Mucosa of gallbladder (tissue), 1 donor: ENCODE measurements at places on chromosomes 6 and 20. TPM values are rescaled to one million over a fixed set of nuclear protein-coding genes. Genes with fewer than 3 reads are reported as not detected.

GRCh38 chr6:73784726-73785505 is 88.9 kb downstream of the CD109 start:
- no peak for DNase-seq

- DNase-seq = no peak
These were observed 686 bp downstream of the TMEM170B start for GRCh38 chr6:11538052-11538818.

The SLPI gene
- total RNA-seq = 548 TPM

The PREX1 gene
- total RNA-seq = 29.8 TPM

DNA sequence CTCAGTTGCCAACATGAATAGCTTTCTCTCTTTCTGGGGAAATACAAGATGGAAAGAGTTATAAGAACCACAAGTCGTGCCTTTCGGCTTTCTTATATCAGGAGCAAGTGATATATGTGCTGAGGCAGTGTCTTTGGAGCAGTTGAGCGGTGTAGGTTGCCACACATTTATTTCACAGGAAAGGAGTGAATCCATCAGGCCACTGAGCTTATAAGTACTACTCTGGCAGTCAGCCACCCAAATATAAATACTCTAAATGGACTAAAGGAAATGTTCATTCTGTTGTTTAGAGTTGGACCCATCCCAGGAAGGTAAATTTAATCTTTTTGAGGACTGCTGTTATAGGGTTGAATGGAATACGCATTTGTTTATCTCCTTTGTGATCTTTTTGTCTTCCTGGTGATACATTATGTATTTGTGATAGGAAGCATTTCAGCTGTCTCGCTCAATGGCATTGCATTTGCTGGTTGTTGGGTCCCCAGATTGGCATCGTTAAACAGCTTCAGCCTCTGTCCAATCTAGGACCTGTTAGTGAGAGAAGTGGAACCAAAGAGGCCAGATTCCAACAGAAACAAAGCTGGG is 139.7 kb downstream of the SOBP start:
- DNase-seq = no peak

The PLEKHG1 gene
- 24.5 TPM for total RNA-seq

DNA sequence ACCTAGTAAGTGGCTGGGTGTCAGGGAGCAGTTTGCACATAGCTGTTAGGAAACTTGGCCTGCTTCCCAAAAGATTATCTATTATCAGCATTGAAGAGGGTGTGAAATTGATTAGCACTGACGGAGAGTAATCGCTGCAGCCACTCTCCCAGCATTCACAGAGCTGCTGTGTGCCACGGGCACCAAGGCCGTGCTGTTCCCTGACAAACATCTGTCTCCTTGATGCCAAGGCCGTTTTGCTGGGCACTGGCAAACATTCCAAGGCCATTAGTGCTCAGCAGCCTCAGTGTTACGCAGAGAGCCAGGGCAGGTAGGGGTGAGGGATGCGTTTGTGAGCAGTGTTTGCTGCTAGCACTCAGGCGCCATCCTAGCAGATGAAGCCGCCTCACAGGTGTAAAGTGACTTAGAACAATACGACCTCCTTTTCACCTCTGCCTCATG is 57.7 kb upstream of the VSTM2L start:
- peak; percentile 37 for DNase-seq

- no peak for DNase-seq
These were observed 32.2 kb downstream of the ARHGAP18 start for GRCh38 chr6:129677620-129678325.

The TPD52L1 gene
- total RNA-seq = 71.3 TPM

The HSPA1L gene
- total RNA-seq = 2.8 TPM

The PREP gene
- 22.1 TPM for total RNA-seq

The ATP9A gene
- total RNA-seq = 49.5 TPM

The MYLK2 gene
- not detected for total RNA-seq

The NCOA7 gene
- 41.9 TPM for total RNA-seq

- peak; percentile 13 for DNase-seq
These were observed 120.7 kb downstream of the MTFR2 start for GRCh38 chr6:136129365-136129764.

GRCh38 chr6:38695227-38695900 is 7.6 kb downstream of the GLO1 start:
- no peak for DNase-seq

DNA sequence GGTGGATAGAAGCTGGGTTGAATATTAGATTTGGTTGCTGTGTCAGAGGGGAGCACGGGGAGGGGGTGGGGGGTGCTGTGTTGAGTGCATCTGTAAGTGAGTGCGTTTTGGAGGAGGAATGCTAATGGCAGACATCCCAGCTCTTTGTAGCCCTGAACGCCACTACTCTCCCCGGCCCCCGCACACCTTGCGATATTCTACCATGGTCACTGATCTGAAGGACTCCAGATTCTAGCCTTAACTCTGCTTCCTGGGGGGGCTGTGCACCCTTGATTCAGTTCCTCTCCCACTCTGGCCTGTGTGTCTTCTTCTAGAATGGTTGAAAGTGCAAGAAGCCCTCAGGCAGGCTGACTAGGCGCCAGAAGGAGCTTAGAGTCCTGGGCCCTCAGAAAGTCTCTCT is 7.1 kb downstream of the GLP1R start:
- DNase-seq = no peak

DNA sequence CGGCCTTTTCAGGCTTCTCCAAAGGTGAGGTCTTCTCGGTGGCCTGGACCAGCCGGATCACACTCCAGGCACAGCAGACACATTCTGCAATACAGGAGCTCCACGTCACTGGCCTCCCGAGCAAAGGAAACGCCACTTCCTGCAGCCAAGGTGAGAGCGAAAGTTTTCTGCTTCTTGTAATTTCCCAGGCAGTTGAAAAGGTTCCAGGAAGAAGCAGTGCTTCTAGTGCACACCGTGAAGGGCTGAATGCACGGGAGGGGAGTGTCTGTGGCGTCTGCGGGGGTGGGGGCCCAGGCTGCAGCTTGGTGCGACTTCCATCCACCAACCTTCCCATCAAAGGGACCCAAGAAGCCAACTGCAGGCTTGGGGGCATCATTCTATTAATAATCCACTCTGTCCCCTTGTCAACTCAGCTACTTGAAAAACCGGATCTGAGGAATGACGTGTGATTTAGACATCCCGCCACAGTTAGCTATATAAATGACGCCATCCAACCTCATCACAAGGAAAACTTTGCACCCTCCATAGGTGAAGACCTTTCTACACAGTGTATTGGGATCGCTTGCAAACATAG is 61.1 kb downstream of the NFATC2 start:
- DNase-seq = no peak

The WFDC5 gene
- not detected for total RNA-seq

DNA sequence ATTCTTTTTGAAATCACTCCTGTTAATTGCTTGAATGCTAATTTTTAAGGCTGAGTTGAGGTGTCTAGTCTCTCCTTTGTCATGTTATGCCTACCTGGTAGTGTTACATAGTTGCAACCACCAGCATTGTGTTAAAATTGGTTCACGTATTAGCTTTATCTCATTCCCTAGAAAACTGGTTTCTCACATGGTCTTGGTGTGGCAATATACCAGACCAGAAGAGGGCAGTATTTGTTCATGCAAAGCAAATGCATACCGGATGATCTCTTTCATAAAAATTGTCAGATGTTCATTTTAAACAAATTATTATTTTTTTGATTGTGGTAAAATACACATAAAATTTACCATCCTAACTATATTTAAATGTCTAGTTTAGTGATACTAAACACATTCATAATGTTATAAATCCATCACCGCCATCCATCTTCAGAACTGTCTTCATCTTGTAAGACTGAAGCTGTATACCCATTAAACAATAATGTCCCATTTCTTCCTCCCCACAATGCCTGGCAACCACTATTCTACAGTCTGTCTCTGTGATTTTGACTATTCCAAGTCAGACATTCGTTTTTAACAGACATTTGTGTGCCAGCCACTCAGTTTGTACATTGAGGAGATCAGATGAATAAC is 92.8 kb downstream of the ATRN start:
- DNase-seq = peak; percentile 15

GRCh38 chr6:72554761-72555221 is 67.1 kb upstream of the KCNQ5 start:
- no peak for DNase-seq

The HTR1E gene
- total RNA-seq = 0.17 TPM

The HM13 gene
- total RNA-seq = 204 TPM

DNA sequence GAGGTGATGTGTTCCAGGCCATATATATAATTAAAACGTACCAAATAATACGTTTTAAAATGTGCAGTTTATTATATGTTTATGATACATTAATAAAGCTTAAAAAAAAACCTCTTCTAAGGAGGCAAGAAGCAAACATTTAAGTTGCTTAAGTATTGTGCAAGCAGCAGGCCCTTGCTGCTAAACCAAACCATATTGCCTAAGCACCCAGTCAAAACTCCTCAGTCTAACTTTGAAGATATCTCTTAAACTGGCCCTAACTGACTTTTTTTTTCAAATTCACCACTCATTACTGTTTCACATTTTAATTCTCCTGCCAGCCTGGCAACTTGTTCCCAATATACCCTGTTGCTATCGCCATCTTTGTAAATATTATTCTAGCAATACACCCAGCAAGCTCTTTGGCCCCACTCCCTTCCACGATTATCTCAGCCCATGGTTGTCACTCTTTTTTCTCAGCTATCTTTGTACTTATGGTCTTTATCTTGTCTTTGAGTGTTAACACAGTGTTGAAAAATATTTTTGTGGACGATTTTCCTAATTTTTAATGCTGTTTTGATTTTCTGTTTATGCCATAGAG is 60.9 kb downstream of the C6orf58 start:
- DNase-seq = no peak

The TUBB2B gene
- total RNA-seq = 24.5 TPM

GRCh38 chr6:111722179-111722731 is 116.6 kb upstream of the TRAF3IP2 start:
- no peak for DNase-seq

- DNase-seq = no peak
These were observed 135.9 kb upstream of the SOX4 start for GRCh38 chr6:21457647-21458046.

DNA sequence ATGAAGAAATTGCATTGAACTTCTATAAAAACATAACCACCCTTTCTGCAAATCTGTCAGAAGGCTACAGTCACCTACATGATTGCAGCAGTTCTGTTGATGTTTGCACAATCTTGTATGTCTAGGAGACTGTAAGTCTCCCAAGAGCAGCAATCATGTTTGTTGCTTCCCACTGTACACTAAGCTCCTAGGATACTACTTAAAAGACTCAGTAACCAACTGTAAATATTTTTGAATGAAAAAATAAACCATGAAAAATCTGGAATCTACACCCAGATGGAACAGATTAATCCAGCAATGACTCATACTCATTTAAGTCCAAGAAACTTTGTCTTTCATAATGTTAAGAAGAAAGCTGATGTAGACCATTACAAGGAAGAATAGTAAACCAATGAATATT is 168.5 kb upstream of the ATXN1 start:
- no peak for DNase-seq

GRCh38 chr20:58575776-58576602 is 60.8 kb upstream of the APCDD1L start:
- no peak for DNase-seq

The AVP gene
- total RNA-seq = not detected

The SULF2 gene
- 74.8 TPM for total RNA-seq

The ADGRB3 gene
- 2.0 TPM for total RNA-seq

- DNase-seq = no peak
These were observed 31.2 kb downstream of the TNFRSF21 start for GRCh38 chr6:47278545-47278944.

DNA sequence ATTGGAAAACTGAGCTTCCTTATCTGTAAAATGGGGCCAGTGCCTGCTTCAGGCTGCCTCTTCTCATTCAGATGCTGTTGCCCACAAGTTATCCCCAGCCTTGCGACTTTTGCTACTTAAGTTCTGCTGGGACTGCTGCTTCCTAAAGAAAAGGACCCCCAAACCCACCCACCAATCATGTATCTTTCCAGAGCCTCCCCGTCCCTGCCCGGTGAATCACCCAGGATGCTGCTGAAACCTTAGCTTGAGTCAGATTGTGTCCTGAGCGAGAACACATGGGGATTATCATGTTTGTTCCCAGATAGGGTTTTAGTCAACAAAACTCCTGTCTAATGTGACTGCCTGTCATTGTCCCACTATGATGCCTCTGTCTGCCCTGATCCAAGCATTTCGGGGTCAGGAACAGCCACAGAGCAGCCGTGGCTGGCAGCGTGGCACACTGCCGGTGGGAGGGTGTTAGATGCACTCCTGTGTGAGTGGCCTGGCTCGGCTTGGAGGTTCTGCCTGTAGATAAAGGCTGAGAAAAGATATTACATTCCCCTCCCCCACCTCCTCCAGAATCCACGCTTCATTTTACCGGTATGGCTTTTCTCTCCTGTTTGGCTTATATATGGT is 79.9 kb downstream of the TOX2 start:
- DNase-seq = no peak

- peak; percentile 14 for DNase-seq
These were observed 50.8 kb upstream of the NRN1 start for GRCh38 chr6:6057442-6058053.

The NR2E1 gene
- not detected for total RNA-seq

The GJA10 gene
- not detected for total RNA-seq

The CALHM6 gene
- 4.8 TPM for total RNA-seq
